ENCODE measurements at places on chromosomes 7 and 10.
A peak's percentile ranks its signal among the peaks of the same experiment; 100 is the strongest.

DNA sequence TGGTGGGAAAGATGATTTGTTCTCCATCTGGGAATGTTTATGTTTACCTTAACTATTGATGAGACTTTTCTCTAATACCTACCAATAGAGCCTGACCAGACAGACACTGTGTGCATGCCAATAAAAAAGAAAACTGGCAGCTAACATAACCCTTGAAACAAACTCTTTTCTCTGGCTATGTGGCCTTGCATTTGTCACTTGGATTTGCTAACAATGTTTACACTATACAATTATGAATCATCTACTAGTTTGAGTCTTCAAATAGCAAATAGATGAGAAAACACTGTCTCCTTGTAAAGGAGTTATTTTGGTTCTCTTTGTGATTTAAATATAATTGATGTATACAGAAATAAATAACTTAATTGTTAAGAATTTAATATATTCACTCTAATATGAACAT is 273.1 kb downstream of the SEMA3D start:
- no peak for DNase-seq

- no peak for DNase-seq
These were observed 2.9 kb downstream of the SGMS1 start for GRCh38 chr10:50620899-50621298.

GRCh38 chr7:106216923-106217542 is 67.8 kb downstream of the NAMPT start:
- no peak for DNase-seq

DNA sequence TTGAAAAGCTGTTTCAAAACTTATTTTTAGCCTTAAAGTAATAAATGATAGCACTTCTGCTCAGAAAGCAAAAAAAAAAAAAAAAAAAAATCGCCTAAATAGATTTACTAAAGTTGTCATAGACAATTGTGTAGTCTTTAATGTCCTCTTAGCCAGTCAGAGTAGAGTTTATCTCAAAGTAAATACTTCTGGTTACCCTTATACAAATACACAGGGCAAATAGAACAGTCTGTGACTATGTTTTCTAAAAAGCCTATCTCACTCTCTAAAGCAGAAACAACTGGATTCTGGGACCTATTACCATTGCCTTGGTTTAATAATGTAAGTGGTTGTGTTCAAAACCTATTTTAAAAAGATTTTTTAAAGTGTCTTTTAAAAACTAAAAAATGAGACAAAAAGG is 156.2 kb upstream of the THSD7A start:
- DNase-seq: no peak

DNA sequence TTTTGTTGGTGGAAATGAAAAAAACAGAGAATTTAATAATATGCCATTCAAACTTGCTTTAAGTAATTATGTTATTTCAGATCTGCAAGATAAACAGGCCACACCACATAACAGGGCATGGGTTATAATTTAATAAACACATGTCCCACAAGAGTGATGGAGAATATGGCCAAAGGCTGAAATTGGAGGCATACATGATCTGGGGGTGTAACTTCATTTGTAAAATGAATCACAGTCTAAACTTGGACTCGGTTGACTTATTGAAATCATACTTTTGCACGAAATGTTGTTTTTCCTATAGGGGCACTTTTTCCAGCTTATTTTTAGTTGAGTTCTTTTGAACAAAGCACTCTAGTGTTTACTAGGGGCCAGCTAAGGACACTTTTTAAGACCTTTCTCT is 151.6 kb downstream of the TMEM26 start:
- DNase-seq: no peak

DNA sequence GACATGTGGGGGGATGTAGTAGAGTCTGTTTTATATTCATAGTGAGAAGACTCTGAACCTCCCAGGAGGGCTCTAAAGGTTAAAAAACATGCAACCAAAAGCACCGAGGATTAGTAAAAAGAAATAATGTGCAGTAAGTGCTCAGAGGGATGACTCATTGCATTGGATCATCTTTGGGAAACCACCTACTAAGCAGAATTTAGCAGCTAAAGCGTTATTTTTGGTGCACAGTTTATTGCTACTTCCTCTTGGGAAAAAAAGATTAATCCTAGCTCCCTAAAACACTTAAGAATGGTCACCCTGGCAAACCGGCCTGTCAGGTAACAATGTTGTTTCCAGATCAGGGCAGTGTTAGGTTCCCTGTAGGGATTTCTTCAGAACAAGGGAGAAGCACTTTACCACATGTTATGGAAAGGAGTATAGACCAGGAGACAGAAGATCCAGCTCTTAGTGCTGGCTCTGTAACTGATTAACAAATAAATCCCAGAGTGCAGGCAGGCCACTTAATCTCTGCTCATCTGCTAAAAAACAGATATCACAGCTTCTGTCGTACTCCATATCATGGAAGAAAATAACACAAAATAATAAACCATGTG is 44.8 kb upstream of the FAM133B start:
- DNase-seq: no peak

GRCh38 chr7:113806633-113807327 is 112.0 kb downstream of the PPP1R3A start:
- DNase-seq: no peak

DNA sequence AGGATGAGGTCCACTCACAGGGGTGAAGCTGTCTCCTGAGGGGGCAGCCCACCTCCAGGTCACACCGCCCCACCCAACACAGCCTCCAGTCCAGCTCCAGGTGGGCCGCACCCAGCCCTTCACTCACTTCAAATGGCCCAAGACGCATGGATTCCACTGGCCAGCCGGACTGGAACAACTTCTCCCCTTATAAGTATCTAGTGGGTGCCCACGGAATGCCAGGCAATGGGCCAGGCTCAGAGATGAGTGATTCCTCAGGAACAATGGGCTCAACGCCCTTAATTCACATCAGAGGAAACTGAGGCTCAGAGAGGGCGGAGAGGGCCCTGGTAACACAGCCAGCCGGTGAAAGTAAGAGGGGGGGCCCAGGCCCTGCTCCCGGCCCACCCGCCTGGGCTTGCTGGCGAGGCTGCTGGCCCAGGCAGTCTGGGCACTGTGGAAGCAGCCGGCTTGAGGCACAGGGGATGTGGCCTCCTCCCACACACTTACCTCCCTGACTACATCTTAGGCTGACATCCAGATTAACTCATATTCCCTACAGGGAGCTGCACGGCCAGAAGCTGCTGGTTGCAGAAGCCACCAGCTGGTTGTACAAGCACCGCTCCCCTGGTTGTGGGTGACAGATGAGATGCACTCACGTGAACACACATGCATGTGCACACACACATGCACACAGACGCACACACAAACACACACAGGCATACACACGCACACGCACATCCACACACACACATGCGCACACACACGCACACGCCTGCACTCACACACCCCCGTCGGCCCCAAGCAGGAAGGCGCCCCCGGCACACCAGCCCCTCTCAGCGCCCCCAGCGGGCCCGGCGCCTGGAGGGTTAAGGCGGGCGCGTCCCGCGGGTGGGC is 1.0 kb upstream of the FAM20C start:
- DNase-seq: no peak

GRCh38 chr7:82129091-82129490 is 314.5 kb downstream of the CACNA2D1 start:
- DNase-seq: no peak

GRCh38 chr7:148909568-148909967 is 25.5 kb upstream of the EZH2 start:
- no peak for DNase-seq

DNA sequence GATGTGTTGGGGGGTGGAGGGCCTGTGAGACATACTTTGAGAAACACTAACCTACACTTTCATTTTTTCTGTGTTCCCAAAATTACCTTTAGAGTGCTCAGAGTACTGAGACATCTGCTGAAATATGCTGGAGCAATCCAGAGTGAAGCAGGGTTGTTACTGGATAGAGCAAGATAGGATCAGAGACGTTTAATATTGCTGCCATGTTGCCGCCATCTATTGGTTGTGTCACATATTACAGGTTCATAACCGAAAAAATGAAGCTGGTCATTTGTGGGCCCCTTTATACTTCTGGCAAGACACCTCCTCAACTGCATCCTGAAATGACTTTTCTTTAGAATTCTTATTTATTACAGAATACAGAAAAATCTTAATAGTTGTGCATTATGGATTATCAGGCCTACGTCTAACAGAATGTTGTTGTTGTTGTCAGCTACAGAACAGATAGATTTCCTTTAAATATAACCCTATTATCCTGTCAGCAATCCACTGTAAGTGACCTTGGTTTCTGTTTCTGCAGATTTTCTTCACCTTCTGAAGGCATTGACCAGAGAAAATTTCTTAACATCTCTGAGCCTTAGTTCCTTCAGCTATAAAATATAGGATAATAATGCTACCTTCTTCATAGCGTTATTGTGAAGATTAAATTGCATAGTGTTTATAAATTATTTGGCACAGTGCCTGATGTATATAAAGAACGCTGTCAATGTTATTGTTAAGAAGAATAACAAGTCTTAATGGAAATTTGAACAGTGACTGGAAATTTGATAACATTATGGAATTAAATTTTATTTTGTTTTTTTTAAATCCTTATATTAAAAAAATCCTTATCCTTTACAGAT is 16.2 kb upstream of the DLD start:
- no peak for DNase-seq

- peak; percentile 77 for DNase-seq
These were observed 21.7 kb downstream of the AMZ1 start for GRCh38 chr7:2709553-2710285.

- DNase-seq: no peak
These were observed 431.4 kb downstream of the DNAJB6 start for GRCh38 chr7:157768198-157768597.

GRCh38 chr7:19284596-19285300 is 139.5 kb upstream of the FERD3L start:
- no peak for DNase-seq
